Activated T-helper 1 cell treated with anti-CD3 and anti-CD28 coated beads, Interleukin-2, amount 50 U/mL, for 16 hours (primary cell): ENCODE measurements at places on chromosomes 6 and 20.

GRCh38 chr6:35737413-35738211 lies 780 bp downstream of the ARMC12 start:
- no peak for DNase-seq

GRCh38 chr6:110810896-110811586 lies 4.2 kb downstream of the CDK19 start:
- DNase-seq: no peak

- no peak for DNase-seq
Observed at GRCh38 chr20:61963149-61963548, 102.5 kb downstream of the TAF4 start.

- DNase-seq: no peak
Observed at GRCh38 chr20:8424010-8424409, 291.9 kb downstream of the PLCB1 start.

GRCh38 chr6:130843575-130844320 lies 16.5 kb downstream of the SMLR1 start:
- no peak for DNase-seq

- DNase-seq: no peak
Observed at GRCh38 chr6:75935473-75935793, 137.0 kb downstream of the IMPG1 start.

DNA sequence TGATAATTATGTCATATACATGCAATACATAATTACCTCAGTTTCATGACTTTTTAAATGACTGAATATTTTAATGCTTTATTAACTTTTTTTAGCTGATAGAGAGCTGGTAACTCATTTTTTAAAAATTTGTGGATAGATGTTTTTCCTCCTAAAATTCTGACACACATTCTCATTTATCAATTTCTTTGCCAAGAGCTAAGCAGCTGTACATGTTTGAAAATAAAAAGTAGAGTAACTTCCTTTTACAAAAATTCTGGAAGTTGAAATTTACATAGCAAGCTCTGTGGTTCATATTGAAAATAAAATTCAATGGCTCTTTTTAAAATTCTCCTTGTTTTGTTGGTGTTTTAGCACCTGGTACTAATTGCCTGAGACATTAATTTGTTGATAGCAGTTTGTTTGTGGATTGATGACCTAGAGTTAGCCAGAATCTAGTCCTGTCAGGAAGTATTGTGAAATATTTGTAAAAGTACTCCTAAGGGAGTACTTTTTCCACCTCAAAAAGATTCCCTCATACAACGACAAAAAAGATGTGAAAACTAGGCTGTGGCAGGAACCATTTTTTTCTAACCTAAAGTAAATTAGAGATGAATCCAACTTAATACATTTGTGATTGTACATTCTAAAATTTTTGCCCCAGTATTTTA lies 621.8 kb downstream of the BCKDHB start:
- DNase-seq: no peak

DNA sequence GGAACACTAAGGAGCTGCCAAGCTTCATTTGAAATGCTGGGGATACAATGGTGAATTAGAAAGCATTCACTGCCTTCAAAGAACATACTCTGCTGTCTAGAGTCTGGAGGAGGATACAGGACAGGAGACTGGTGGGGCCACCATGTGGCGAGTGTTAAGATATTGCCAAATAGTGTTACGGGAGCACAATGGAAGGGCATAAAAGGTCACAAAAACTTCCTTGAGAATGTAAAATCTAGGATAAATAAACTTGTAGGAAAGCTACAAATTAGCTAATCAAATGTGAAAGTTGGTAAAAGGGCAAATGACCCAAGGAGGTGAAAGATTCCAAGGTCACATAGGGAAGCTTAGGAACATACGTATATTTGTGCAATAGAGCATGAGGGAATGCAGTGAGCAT lies 271.7 kb downstream of the RFPL4B start:
- no peak for DNase-seq

DNA sequence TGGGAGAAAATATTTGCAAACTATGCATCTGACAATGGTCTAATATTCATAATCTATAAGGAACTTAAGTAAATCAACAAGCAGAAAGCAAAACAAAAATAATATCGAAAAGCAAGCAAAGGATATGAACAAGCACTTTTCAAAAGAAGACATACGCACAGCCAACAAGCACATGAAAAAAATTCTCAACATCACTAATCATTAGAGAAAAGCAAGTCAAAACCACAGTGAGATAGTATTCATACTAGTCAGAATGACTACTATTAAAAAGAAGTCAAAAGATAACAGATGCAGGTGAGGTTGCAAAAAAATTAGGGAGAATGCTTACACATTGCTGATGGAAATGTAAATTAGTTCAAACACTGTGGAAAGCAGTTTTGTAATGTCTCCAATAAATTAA lies 410.2 kb downstream of the MMUT start:
- no peak for DNase-seq

DNA sequence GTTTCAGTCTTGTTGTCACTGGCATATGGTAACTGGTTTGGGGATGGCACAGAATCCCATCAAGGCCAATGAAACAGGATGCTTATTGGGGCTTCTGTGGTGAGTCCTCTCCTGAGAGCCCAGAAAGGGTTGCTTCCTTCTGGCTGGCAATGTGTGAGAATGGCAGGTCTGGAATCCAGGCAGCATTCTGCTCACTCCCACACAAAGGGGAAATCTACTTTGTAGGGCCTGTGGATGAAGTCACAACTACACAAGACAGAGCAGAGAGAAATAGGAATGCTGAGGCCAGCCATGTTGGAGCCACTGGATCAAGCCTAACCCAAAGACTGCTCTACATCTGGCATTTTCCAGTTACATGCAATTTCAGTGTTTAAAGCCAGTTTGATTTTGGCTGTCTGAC lies 15.7 kb downstream of the PLAGL2 start:
- no peak for DNase-seq

GRCh38 chr6:21772884-21773575 lies 179.5 kb downstream of the SOX4 start:
- DNase-seq: no peak

- no peak for DNase-seq
Observed at GRCh38 chr6:159865226-159865920, 25.4 kb upstream of the MAS1 start.

DNA sequence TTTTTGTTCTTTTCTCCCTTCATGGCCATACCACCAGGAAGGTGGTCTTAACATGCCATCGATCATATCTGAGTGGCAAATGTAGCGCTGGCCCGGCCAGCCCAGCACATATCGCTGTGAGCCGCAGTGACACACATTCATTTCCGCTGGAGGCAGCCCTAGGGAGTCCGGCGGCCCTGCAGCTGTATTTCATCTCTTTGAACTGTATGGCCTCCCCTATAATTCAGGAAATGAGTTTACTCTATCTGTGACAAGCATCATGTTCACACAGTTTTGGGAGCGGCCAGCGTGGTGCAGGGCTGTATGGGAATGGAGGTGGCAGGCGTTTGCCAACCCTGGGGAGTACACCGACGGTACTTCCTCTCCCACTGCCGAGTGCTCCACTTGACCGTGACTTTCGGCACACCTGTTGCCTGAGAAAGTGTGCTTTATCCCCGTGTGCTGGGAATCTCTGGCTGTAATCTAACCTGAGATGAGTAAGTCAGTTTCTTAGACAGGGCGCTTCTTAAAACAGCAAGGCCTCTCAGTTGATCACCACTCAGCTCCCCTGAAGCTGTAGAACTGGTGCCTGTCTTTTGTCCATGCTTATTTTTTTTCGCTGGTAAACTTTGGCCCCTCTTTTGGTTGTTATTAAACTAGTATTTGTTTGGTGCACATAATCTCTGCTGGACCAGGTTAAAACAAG lies 257.1 kb upstream of the TAB2 start:
- DNase-seq: peak; percentile 33

GRCh38 chr20:49185071-49185761 lies 2.9 kb downstream of the STAU1 start:
- DNase-seq: no peak

DNA sequence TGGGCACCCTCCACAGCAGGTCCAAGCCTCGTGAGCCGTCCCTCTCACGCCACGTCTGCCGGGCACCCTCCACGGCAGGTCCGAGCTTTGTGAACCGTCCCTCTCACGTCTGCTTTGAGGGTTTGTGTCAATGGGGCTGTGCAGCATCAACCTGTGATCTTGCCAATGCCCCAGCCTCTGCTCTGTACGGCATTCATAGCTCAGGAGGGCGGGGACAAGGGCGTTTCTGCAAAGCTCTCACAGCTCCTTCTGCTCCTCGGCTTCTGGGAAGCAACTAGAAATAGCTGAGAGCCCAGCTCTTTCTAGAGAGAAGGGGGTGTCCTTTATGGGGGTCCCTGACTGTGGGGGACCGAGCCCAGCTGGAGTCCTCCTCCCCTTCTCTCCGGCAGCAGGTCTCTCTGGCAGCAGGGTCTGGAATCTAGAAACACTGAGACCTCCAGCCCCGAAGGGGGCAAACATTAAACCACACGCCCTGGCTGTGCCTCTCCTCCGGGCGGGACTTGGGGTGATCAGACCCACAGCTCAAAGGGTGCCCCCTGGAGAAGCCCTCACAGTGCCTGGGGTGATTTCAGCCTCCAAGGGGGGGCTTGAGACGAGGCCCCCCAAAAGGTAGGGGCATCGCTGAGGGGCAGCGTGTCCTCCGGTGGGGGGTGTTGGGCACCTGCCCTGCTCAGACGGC lies 41.2 kb upstream of the CHRNA4 start:
- no peak for DNase-seq

- no peak for DNase-seq
Observed at GRCh38 chr6:48915591-48915990, 547.5 kb downstream of the MMUT start.

DNA sequence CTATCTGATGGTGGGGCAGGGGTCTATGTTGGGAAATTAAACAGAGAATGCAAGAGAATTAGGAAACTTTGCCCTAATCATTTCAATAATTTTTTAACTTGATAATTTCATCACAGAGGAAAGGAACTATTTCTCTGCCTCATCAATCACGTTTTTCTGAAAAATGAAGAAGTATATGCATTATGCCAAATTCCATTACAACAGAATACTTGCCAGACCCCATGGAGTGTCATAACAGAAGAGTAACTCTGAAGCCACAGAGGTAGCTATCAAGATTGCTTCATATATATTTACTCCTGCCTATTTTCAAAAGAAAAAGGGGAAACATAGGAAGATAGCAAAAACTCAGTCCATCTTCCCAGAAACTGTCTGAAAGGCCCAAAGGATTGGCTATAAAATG lies 5.7 kb upstream of the USP49 start:
- DNase-seq: no peak

- no peak for DNase-seq
Observed at GRCh38 chr20:36474563-36474962, 66.8 kb upstream of the MYL9 start.

- DNase-seq: no peak
Observed at GRCh38 chr20:4081421-4081820, 66.1 kb upstream of the RNF24 start.

GRCh38 chr6:144181639-144182038 lies 31.3 kb downstream of the STX11 start:
- DNase-seq: no peak

DNA sequence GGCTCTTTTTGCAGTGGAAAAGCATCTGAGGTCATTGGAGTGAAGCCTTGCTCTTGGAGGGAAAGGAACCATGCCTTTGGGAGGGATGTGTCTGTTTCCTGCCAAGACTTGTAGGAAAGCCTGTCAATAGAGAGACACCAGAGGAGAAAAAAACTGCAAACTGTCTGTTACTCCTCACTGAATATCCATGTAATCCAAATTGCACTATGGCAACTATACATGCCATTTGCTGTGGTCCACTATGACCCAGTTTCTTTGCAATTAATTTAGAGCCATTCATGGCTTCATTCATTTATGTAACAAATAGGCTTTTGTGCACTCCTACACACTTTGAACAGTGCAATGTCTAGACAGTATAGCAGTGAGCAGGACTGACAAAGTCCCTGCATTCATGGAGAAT lies 296.5 kb downstream of the SLC35F1 start:
- DNase-seq: no peak

GRCh38 chr6:66662721-66663507 lies 955.9 kb upstream of the EYS start:
- DNase-seq: no peak

DNA sequence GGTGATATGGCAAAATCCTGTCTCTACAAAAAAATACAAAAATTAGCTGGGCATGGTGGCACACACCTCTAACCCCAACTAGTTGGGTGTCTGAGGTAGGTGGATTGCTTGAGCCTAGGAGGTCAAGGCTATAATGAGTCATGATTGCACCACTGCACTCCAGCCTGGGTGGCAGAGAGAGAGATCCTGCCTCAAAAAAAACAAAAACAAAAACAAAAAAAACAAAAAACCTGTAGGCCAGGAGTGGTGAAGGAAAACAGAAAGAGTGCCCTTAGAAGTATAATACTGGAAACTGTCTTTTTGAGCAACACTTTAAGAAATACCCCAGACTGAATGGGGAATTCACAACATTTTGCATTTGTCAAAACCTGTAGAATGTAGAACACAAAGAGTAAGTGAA lies 85.3 kb downstream of the JARID2 start:
- no peak for DNase-seq

DNA sequence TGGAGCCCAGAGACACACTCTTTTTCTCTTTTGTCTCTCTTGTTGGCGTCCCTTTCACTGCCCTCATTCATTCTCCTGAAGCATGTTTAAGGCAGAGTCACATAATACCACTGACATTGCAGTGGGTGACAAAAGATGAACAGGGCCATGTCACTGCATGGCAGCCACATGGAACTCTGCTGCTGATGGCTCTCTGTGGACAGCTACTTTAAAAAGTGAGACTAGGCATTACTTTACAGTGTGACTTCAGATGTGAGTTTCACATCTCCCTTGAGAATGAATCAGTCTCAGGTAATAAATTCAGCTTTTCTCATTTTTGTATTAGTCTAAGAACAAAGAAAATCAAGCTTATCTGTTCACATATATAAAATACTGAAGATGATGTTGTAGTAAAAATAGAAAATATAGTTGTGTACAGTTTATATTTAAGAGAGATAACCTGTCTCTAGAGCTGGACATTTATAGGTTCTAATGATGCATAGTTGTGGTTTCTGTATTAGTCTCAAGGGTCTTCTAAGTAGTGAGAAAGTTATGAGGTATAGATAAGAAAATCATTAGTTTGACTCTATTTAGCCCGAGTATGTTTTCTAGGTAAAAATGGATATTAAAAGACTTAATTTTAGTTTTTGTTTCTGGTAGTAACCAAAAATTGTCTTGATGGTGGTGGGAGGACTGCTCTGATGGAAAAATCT lies 6.1 kb downstream of the MRS2 start:
- no peak for DNase-seq

DNA sequence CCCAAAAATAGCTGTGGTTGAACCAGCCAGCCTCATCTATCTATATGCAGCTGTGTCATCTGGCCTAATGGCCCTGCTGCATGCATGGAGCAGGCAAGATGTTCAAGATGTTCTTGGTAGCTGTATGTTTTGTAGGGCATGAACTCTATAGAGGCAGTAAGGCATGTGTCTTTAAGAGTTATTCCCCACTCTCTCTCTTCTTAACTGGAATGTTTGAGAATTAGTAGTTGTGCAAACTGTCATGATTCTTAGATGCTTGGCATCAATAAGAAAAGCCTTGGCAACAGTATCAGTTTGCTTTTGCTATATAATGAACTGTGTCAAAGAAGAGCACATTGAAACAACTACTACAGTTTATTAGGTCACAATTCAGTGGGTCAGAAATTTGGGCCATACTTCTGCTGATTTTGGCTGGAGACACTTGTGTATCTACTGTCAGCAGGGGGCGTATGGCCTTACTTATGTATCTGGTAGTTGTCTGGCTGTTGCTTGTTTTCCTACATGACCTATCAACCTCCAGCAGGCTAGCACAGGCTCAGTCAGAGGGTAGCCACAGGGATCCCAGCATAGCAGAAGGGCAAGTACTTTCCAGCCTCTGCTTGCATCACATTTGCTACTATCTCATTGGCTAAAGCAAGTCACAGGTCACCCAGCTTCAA lies 56.1 kb upstream of the LAMP5 start:
- DNase-seq: no peak
